WTC11 (cell line): ENCODE measurements at places on chromosomes 13 and 19.

DNA sequence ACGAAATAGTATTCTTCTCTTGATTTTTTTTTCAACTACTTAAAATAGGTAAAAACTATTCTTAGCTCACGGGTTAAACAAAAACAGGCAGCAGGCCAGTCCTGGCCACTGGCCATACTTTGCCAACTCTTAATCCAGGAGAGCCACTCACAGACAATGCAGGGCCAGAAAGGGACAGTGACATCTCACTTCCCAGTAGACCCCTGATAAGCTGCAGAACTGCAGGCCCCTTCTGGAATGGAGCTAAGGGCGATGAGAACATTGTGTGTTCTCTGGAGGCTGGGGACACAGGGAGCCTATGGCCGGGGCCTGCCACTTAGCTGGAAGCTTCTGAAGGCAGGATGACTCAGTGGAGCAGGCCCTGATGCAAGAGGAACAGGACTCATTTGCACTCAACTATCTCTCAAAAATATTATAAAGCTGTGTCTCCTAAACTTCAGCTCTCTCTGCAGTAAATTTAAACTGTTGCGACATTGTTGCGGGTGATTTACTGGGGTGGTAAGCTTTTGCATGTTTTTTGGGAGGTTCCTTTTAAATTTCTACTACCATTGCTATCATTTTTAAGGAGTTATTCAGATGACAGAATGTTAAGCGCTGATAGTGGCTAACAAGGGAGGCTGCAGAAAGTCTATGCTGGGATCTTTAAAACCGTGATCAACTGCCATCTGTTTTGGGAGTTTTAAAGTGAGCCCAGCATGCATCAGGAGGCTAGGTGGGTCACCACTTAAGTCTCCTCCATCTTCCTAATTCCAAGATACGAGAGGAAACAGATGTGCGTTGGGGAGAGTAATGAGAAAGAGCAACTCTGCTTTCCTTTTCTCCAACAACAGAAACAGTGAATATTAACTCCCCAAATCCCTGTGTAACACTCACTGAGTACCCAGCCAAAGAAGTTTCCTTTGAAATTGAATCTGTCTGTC is 33.2 kb upstream of the KATNAL1 start:
- no peak for DNase-seq

GRCh38 chr13:31950111-31950815 is 81.3 kb upstream of the FRY start:
- DNase-seq: no peak

- no peak for DNase-seq
Measured at GRCh38 chr13:93413972-93414717, 187.5 kb downstream of the GPC6 start.

- DNase-seq: no peak
Measured at GRCh38 chr13:38262211-38262610, 87.4 kb upstream of the UFM1 start.

GRCh38 chr13:34346626-34347025 is 528.7 kb downstream of the RFC3 start:
- DNase-seq: no peak

DNA sequence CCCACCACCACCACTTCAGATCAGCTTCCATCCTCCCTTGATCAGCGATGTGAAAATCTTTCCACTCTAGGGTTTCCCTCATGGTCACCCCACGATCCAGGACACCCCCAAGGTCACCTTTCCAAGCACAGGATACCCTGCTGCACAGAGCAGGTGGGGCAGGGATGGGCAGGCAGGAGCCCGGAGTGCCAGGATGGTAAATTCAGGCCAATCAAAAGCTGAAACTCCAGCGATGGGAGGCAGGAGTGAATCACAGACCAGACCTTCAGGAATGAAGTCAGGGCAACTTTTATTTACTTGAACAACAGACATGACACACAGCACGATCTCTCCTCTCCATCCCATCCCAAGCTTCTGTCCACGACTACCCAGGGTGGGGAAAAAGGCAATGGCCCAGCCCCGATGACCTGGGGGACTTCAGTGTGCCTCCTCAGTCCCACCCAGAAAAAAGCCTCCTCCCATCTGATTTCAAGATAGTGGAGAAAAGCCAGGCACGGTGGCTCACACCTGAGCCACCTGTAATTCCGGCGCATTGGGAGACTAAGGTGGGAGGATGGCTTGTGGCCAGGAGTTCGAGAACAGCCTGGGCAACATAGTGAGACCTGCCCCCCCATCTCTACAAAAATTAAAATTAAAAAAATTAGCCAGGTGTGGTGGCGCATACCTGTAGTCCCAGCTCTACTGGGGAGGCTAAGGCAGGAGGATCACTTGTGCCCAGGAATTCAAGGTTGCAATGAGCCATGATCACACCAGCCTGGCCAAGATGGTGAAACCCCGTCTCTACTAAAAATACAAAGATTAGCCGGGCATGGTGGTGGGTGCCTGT is 39.2 kb downstream of the ZSWIM4 start:
- no peak for DNase-seq

DNA sequence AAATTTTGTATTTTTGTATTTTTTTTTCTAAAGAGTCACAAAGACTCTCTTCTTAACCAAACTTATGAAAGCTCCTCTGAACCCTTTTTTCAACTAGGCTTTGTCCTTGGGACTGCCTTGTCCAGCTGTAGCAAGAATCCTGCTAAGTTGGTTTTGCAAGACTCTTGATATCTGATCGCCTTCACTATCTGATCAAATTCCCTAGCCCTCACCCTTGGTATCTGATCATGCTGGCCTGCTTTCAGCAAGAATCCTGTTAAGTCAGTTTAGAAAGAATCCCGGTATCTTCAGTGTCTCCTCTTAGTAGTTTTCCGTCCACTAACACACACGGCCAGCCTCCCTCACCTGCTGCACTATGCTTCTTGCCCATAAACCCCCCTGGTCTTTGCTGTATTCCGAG is 1.9 kb upstream of the SIGLEC5 start:
- DNase-seq: no peak

GRCh38 chr19:47309038-47309437 is 623 bp upstream of the C5AR1 start:
- DNase-seq: no peak
